ENCODE measurements at places on chromosomes 4 and X.
A peak's percentile ranks its signal among the peaks of the same experiment; 100 is the strongest.

GRCh38 chr4:77203380-77204197, 46.6 kb downstream of the CCNG2 start:
- DNase-seq = peak; percentile 7

- no peak for DNase-seq
Measured at GRCh38 chr4:189664693-189665250, 275.9 kb upstream of the FRG1 start.

GRCh38 chrX:40864972-40865371, 129.6 kb upstream of the MED14 start:
- DNase-seq = no peak

GRCh38 chr4:147599206-147599605, 18.0 kb upstream of the TMEM184C start:
- no peak for DNase-seq

- peak; percentile 31 for DNase-seq
Measured at GRCh38 chr4:144355811-144356757, 215.6 kb upstream of the GYPA start.

DNA sequence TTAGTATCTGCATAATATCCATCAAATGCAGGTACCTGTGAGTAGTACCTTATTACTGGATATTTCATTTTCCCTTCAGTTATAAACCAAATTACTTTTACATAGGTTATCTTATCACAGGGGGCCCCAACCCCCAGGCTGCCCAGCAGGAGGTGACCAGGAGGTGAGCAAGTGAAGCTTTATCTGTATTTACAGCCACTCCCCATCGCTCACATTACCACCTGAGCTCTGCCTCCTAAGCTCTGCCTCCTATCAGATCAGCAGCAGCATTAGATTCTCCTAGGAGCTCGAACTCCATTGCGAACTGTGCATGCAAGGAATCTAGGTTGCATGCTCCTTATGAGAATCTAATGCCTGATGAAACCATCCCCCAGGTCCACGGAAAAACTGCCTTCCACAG, 6.3 kb downstream of the PRSS12 start:
- no peak for DNase-seq

- DNase-seq = no peak
Measured at GRCh38 chr4:26862381-26862915, 1.8 kb downstream of the STIM2 start.

- no peak for DNase-seq
Measured at GRCh38 chrX:42664680-42665079, 113.3 kb downstream of the PPP1R2C start.

DNA sequence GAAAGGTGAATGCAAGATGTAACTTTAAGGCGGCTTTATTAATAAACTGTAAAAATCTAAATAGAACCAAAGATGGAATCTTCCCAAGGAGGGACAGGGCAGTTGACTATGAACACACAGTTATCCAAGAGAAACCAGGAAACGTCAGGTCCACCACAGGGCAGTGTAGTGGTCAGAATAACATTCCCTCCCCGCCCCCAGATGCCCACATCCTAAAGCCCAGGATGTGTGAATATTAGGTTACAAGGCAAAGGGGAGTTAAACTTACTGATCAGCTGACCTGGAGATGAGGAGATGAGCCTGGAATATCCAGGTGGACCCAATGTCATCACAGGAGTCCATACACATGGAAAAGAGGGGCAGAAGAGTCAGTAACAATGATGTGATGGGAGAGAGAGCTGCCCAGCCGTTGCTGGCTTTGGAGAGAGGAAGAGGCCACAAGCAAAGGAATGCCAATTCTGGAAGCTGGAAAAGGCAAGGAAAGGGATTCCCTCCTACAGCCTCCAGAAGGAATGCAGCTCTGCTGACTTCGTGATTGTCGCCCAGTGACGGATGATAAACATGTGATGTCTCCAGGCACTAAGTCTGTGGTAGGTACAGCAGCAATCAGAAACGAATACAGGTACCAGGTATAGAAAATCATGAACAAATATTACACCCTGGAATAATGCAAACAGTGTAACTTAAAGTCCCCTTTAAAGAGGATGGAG, 5.2 kb downstream of the SH3KBP1 start:
- DNase-seq = no peak

DNA sequence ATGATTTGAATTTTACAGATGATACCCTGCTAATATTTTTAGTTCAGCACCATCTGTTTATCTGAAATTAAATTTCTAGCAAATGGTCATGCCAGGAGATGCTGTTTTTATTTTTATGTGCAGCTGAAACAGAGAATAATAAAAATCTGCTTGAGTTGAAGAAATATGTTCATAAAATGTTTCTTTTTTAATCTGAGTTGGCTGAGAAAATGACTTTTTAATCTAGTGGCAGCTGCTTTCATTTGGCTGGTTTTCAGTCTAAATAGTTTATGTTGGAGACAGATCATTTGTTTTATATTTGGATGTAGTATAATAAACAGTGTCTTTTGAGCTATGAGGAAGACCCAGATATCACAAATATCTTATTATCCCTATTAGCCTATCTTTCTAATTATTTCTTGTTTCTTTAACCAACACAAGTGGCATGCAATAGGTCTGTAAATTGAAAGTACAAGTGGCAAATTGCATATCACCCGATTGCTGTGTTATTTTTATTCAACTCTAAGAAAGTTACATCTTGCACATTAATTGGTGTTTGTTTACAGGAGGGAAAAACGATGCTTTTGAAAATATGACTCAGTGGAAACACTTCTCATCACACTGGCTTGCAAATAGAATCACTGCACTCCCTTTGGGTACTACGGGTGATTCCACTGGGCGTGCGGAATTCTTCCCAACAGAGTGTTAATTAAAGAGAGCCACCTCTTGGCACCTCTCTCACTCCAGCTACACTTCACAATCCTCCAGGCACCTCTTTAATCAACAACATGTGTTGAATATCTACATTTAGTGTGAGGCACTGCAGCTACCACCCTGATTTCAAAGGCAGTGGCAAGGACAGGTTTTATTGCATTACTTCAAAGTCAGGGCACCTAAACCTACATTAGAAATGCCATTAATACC, 51.7 kb upstream of the AP1S2 start:
- no peak for DNase-seq

DNA sequence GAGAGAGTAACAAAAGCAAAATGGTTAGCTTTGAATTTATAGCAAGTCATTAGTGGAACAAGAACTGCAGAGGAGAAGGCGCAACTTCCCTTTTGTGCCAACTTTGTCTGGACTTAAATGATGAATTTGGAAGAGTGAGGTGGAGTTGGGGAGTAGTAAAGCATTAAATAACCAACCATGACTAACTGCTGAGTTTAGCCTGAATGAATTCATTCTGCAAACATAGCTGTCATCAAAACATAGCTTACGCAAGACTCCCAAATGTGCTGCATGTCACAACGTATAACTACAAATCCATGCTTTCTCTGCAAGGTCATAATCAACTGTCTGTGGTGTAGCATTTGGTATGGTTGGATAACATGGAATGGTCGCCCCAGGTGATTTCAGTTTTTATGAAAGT, 75.9 kb upstream of the RPL34 start:
- no peak for DNase-seq

DNA sequence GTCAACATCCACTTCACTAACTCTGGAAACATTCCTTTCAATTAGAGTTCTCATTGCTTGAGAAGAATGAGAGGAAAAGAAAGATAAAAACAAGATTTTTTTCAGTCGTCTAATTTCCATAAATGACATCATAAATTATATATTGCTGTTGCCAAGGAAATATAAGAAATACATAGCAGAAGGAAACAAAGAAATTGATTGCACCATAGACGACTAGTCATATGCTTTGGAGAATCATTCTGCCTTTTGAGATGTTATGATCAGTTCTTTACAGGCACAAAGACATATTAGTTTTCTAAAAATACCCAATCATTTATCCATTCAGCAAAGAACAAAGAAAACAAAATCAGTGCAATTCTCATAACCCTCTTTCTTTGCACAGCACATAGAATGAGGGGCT, 672 bp upstream of the C1QTNF7 start:
- no peak for DNase-seq

DNA sequence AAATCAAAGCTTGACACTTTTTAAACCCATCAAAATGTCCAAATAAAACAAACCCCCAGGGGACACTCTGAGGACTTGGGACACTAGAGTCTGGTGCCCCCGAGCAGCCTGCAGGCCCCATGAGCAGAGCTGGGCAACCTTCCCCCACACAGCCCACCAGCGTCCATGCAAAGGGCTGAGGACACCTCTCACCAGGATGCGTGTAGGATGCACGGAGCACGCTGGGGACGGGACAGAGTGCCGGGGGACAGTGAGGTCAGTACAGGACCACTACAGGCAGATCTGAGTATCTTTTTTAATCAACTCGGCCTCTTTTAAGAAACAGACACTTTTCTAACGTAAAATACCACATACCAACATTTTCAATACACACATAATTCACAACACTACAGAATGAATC, 6.9 kb downstream of the GAK start:
- no peak for DNase-seq

DNA sequence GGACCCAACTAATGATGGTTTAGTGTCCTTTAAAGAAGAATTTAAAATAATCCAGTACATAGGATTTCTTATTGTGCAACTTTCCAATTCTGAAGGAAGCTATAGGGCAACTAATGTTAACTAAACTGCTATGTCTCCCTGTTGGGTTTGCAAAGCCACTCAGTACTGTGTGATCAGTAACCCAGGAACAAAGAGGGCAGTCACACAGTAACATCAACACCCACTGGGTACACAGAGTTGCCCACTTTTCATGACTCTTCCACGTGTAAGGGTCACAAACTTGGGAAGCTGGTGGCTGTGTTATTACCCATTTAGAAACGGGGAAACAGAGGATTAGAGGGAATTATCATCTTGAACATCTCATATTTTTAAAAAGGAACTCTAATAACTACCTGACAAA, 555.0 kb upstream of the DIPK2B start:
- no peak for DNase-seq

DNA sequence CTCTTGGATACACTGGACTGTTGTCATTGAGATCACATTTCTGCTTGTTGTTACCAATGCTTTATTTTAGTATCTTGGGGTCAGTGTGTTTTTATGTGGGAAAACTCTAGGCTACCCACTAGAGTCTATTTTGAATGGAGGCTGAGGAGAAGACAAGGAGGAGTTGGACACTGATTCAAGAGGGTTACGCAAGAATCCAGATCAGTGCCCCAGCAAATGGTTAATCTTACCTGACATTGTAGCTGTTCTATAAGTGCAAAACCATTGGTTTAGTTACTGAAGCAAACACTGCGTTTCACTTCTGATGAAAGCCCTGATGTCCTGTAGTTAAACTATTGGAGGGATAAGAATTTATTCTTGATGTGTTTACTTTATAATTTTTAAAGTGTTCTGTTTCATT, 331.1 kb upstream of the NR3C2 start:
- DNase-seq = no peak

DNA sequence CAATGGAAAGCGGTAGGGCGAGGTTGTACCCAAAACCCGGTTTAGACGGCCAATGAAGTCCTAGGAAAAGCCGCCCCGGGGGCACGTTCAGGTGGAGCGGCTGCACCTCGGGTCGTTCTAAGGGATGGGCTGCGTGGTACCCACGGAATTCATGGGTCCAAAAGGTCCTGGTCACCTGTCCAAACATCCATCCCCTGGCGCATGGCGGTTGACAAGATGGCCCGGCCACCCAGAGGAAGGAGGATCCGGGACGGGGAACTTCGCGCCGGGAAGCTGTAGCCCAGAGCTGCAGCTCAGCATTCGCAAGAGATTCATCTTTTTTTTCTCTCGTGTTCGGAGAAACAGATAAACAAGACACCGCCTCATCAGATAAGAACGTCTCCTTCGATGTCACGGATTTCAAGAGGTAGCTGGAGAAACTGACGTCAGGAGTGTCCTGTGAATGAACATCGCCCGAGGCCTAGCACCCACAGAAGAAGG, 10.9 kb downstream of the PITX2 start:
- DNase-seq = no peak

DNA sequence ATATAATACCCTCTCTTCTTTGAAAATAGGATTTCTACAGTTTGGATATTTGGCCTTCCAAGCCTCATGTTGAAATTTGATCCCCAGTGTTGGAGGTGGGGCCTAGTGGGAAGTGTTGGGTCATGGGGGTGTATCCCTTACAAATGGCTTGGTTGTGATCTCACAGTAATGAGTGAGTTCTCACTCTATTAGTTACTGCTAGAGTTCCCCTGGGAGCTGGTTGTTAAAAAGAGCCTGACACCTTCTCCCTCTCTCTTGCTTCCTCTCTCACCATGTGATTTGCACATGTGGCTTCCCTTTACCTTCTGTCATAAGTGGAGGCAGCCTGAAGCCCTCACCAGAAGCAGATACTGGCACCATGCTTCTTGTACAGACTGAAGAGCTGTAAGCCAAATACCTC, 73.9 kb downstream of the HDAC8 start:
- DNase-seq = no peak

DNA sequence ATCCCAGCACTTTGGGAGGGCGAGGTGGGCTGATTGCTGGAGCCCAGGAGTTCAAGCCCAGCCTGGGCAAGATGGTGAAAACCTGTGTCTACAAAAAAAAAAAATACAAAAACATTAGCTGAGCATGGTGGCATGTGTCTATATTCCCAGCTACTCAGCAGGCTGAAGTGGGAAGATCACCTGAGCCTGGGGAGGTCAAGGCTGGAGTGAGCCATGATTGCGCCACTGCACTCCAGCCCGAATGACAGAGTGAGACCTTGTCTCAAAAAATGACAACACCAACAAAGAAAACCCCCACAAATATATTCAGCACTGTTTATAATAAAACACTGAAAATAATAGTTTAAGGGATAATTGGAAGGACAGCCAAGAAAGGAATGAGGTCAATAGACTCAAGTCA, 3.6 kb upstream of the ELOVL6 start:
- DNase-seq = no peak

- no peak for DNase-seq
Measured at GRCh38 chr4:3354455-3354811, 61.6 kb downstream of the RGS12 start.

GRCh38 chr4:184897895-184898294, 72.1 kb upstream of the ACSL1 start:
- DNase-seq = no peak

- DNase-seq = no peak
Measured at GRCh38 chr4:169115897-169116254, 105.8 kb upstream of the CBR4 start.

DNA sequence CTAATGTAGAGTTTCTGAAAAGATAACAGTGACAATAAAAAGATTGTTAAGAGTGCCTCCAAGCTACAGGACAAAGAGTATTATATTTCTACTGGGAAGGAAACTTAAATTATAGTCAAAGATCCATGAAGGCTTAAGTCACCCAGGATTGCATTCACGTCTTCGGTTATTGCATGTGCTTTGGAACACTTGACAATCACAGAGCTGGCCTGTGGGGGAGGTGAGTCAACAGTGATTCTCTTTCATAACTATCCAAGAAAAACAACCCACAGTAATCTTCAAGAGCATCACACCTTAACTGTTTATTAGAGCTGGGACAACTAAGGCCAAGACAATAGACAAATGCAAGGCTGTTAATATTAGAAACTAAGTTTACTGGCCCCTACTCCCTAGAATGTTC, 40.3 kb downstream of the PDGFC start:
- DNase-seq = no peak

All from anterior cingulate cortex (tissue), 58 donors.